ENCODE measurements at places on chromosomes 12 and 14.

GRCh38 chr12:28035500-28035899 is 63.0 kb upstream of the PTHLH start:
- no peak for DNase-seq

DNA sequence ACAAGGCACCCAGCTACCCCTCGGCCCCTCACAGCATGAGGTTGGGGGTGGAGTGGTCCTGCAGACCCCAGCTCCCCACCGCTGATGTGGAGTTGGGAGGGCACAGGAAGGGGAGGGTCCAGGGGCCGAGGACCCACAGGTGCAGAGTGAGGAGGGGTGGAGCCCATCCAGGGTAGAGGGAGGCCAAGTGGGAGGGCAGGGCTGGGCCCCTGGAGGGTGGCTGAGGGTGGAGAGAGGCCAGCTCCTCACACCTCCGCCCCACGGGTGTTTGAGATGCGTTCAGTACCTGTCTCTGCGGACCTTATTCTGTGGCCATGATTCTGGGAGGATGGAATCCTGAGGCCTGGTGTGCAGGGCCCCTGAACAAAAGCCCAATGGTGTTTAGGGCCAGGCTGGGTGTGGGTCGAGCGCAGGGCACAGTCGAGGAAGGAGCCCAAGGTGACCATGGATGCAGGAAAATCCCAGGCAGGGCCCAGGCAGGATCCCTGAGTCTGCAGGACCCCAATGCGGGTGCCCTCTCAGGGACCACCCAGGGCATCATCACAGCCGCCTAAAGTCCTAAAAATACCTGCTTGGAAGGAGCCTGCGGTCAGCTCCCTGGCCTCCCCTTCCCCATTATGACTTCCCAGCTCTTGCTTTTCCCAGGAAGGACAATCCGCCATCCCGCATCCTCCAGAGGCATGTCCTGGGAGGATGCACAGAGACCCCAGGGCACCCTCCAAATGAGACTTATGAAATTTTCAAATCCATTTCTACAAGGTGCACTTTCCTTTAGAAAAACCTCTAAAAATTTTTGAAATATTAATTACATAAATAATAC is 377.1 kb upstream of the SFSWAP start:
- no peak for DNase-seq

DNA sequence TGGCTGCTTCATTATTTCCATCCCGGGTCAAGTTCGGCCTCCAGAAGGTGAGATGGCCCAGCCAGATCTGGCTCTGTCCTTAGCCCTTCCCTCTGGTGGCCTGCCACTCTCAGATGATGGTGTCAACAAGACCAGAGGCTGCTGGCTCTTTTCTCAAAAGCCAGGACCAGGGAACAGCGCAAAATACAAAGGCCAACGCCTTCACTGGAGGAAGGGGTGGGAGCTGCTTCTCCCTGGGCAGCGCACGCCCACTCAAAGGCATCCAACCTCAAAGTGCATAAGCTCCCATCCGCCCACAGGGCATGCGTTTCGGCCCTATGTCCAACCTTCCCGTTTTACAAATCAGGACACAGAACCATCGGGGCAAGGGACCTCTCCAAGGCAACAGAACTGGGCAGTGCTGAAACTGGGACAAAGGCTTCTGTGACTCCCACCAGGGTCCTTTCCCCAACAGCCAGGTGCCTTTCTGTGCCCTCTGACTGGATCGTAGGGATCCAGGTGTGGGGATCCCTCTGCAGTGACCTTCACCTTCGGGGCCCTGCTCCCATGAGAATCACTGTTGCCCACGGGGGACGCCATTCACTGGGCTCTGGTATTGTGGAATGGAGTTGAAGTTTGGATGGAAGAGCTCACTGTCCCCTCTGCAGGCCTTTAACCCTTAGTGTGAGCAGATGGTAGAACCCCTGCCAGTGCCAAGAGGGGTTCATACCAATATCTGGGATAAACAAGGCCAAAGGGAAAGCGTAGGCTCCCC is 76.8 kb downstream of the NINJ2 start:
- no peak for DNase-seq

DNA sequence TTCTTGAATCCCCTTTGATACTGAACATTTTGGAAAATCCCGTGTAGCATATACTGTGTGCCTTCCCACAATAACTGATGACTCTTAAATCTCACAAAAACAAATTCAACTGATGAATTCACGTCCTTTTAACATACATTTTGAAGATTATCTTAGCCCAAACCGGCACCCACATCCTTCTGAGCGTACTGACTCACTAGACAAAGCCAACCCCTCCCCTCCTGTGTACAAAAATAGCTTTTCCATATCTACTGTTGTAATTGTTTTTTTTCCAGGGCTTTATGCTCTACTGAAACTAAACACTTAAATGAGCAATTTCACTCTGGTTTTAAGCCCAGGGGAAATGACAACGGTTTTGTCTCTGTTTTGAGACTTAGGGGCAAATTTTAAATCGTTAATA is 109.4 kb upstream of the ATF7IP start:
- DNase-seq, result no peak

DNA sequence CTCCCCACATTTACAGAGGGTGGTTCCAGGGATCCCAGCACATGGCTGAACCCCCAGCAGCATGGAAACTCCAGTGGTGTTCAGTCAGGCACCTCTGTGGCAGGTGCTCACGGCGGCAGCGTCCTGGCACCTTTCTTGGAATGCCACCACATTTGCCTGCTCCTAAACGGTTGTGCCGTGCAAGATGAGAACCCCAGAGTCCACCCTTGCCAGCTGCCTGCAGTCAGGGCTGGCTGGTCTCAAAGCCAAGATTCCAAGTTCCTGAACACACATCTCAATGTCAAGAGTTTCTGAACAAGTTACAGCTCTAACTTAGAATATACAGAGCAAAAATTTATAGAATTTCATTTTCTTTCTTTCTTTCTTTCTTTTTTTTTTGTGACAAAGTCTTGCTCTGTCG is 38.7 kb downstream of the DDX51 start:
- DNase-seq, result no peak

- DNase-seq, result no peak
Observed at GRCh38 chr14:93137864-93138263, 22.1 kb upstream of the ITPK1 start.

DNA sequence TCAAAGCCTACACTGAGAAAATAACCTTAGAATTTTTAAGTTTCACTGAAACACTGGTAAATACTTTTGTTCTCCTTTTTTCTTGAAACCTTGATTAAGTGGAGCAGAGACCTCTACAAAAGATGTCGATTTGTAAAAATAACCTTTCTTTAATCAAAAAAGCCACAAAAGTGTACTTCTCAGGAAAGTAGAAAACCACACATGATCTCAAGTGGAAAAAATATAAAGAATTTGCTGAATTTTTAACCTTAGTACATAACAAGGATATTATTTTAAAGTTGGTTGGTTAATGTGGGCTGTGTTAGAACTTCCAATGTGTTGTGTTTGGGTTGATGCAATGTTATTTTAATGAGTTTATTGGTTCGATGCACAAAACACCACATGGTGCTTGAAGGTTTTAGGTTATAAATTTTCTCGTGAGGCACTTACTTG is 8.6 kb downstream of the LGR5 start:
- no peak for DNase-seq

GRCh38 chr14:68556253-68556652 is 236.6 kb downstream of the ZFP36L1 start:
- no peak for DNase-seq

DNA sequence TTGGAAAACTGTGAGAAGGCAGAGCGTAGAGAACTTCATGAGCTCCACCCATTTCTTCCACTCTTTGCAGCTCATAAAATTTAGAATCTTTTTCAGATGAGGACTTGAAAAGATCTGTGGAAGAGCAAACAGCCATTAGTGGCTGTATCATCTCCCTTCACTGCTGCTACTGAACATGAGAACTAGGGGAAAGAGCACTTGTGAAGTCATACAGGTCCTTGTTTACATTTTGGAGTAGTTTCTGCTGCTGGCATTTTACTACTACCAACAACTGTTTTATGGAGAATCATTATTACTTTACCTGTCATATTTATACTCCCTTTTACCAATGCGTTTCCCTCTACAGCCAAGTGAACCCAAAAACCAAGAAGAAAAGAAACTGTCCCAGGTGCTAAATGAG is 41.0 kb downstream of the RPGRIP1 start:
- DNase-seq, result no peak

GRCh38 chr14:100603341-100604120 is 16.3 kb upstream of the BEGAIN start:
- DNase-seq, result no peak

DNA sequence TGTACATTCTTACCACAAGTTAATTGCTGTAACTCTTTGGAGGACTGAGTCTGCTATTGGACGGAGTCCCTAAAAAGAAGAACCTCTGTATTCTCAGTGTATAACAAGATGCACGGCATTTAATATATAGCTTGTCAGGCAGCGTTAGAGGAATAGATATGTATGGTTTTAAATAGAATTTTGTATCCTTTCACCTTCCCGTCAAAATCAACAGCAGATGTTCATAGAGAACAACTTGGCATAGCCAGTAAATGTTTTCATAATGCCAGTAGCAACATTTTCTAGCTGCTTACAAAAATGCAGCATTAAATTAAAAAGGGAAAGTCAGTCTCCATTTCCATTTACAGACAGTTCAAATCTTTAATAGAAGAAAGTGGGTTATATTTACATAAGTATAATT is 6.8 kb downstream of the SCYL2 start:
- DNase-seq, result no peak

GRCh38 chr14:20434701-20435581 is 1.0 kb downstream of the KLHL33 start:
- no peak for DNase-seq

DNA sequence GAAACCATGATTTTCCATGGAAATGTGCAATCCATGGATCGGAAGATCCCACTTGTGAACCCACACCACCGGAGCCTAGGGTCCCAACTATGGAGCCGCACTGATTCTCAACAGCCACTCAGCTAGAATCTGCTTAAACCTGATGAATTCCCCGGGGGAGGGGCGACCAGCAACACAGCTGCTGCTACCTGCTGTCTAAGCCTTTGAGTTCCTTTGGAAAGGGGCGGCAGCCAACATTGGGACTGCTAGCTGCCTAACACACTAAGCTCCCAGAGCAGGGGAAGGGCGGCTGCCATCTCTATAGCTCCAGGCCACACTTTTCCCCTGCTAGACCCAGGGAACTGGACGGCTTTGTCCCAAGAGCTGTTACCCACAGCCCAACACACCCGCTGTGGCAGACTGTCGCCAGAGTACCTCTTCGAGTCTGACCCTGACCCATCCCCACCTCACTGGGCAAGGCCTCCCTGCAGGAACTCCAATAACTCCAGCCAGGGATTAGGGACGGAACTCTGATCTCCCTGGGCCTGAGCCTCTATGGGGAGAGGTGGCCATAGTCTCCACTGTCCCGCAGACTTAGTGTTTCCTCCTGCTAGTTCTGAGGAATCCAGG is 205.8 kb upstream of the SLC16A7 start:
- no peak for DNase-seq

DNA sequence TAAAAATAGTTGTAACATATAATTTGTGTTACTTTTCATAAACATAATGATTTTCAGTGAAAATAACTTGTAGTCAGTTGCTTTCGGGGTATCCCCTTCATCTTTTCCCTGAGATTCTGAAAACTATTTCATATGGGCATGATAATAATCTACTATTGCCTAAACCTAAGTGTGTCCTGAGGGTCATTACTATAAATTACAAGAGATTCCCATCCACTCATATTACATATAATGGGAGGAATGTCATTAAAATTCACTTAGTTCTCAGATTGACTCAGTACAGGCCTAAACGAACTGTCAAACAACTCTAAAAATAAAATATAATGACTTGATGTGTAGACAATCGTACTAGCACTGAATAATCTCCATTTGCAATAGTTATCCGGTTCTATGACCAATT is 72.7 kb downstream of the PTPRR start:
- DNase-seq, result no peak

DNA sequence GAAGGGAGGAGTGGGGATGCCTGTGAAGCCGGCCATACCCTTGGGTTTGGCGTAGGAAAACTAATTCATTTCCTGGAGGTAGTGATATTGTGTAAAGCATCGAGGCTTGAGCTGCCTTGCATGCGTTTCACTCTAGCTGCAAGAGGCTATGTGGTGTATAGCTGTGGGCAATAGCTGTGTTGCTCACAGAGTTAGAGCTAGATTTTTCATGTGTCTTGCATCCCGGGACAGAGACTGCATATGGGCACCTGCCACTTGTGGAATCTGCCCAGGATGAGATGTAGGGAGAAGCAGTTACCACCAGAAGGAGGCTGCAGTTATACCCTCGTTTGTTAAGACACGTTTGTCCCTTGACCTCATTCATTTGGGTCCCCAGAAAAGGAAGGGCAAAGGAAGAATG is 106.7 kb downstream of the KTN1 start:
- no peak for DNase-seq

DNA sequence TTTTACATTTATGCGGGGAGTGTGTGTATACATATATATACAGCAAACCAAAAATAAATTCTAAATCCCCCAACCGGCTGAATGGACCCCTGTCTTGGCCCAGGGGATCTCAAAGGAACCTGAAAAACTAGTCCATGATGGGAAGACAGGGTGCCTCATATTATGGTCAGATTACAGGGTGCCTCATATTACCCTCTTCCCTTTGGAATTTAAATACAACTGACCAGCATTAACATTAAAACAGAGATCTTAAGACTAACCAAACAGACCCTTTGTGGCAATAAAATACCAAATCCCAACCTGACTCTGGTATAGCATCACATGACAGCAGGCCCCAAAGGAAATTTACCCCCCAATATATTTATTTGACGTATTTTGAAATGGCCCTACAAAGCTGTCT is 17.0 kb downstream of the GSTZ1 start:
- DNase-seq, result no peak

DNA sequence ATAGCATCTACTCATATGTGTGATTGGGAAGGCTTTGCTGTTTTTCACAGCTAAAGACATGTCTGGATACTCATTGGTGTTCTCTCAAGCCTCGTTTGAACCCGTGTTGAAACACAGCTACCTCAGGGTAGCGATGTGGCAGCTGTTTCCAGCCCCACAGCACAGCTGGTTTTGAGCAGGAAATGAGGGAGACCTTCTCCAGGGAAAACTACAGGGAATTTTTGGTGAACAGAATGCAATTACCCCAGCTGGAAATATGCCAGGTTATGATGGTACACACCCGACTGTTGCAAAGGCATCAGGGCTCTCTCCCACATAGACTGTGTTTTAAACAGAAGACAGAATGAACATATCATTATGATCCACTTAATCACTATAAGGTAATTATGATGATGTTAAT is 828.9 kb downstream of the VRK1 start:
- no peak for DNase-seq

DNA sequence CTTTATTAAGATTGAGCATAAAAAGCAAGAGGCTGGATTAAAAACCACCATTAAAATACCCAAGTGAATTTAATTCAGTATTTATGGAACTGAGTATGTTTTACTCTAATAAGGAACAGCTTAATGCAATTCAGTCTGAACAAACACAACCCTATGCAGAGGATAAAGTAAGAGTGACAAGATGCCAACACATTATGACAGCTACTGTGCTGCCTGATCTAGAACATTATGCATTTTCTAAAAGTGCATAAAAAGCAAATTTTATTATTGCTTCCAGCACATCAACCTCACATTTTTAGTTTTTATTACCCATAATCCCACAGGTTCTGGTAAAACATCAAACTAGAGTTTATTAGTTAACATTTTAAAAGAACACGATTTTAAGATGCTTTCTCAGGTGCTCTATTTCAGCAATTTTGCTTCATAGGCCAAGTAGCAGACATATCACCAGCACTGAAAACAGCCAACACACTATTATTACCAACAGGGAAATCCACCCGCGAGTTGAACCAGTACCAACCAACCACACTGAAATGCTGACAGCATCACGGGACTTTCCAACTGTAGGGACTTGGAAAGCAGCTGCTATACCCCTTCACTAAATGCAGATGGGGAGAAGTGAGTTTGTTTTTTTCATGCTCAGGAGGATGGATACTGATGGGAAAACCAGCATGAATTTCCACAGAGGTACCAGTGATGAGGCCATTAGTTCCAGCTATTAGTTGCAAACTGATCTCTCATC is 372.1 kb downstream of the KCNH5 start:
- DNase-seq, result no peak
